ENCODE measurements at places on chromosomes 4 and X. TPM values are rescaled to one million over a fixed set of nuclear protein-coding genes. Genes with fewer than 3 reads are reported as not detected.

SLC9B1 gene
- 2.5 TPM for polyA plus RNA-seq

SLC6A14 gene
- 0.17 TPM for polyA plus RNA-seq

TMPRSS11D gene
- polyA plus RNA-seq = not detected

ADH1C gene
- polyA plus RNA-seq = 138 TPM

SHOX gene
- not detected for polyA plus RNA-seq

CEP135 gene
- 13.0 TPM for polyA plus RNA-seq

CTAG2 gene
- not detected for polyA plus RNA-seq

FGF13 gene
- 29.8 TPM for polyA plus RNA-seq

STIM2 gene
- polyA plus RNA-seq = 42.2 TPM

GAGE12F gene
- polyA plus RNA-seq = not detected

XKRX gene
- 0.43 TPM for polyA plus RNA-seq

NAP1L2 gene
- polyA plus RNA-seq = 3.4 TPM

DNA sequence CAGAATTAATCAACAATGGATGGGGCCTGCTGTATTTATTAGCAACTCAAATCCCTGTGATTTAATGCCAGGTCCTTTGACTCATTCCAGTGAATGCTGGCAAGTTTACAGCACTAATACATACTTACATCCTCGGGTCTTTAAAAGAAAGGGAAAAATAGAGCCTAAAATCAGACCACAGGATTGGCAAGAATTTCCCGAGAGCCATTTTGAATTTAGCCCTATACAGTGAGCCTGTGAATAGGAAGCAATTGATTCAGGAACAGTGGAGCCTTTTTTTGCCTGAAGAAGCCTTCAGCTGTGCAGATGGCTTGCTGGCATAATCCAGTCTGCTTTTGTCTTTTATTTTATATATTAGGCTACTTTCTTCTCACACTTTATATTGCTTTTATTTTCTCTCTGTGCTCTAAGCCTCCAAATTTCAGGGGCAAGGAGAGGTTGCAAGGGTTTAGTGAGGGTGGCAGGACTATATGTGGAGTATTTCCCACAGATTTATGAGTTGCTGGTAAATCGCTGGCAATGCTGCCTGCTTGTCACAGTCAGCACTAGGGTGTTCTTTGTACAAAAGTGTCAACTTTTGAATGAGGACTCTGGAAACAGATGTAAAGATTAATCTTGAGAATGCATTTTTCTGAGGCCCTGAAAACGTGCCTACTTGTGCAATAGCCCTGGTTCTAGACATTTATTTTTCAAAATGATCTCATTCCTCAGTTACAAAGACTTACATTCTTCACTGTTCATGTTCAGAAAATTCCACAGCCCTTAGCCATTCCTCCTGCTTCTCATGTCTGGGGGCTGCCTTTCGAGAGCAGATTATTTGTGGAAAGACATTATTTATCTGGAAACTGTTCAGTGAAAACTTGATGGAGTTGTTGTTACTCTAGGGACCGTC, 303.5 kb downstream of the SPRY1 start:
- DNase-seq = no peak

DNA sequence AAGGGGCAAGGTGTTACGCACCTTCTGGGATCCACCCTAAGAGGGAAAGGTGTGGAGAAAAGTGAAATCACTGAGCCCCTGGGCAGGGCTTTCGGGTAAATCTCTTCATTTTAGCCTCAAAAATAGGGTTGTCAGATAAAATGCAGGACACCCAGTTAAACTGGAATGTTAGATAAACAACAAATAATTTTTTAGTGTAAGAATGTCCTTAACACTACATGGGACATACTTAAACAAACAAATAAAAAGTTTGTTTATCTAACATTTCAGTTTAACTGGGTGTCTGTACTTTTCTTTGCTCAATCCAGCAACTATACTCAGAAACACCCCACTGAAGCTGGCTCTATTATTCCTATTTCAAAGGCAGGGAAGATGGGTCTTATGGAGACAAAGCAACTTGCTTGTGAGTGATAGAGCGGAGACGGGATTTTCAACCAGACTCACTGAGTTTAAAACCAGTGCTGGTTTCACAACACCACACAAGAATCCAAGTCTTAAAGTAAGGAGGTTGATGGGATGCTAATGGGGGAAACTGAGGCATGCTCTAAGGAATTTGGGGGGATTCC, 144.8 kb upstream of the RBPJ start:
- DNase-seq = no peak

- no peak for DNase-seq
Observed at GRCh38 chrX:99798936-99799335, 611.1 kb downstream of the PCDH19 start.

DNA sequence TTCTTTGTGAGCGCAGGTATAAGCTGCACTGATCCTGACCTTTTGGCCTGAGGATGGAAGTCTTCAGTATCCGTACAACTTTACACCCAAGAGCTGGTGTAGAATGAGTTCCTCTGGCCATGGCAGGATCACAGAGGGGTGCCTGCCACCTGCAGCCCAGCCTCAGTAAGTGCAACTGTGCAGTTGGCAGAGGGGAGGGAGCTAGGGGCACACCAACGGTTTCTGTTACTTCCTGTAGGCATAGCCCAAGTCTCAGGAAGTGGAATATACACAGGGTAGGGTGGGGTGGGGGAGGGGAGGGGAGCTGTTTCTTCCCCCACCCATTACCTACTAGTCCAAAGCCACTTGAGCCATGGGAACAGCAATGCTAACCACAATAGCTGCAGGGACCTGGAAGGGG, 85.4 kb upstream of the GBA3 start:
- no peak for DNase-seq

DNA sequence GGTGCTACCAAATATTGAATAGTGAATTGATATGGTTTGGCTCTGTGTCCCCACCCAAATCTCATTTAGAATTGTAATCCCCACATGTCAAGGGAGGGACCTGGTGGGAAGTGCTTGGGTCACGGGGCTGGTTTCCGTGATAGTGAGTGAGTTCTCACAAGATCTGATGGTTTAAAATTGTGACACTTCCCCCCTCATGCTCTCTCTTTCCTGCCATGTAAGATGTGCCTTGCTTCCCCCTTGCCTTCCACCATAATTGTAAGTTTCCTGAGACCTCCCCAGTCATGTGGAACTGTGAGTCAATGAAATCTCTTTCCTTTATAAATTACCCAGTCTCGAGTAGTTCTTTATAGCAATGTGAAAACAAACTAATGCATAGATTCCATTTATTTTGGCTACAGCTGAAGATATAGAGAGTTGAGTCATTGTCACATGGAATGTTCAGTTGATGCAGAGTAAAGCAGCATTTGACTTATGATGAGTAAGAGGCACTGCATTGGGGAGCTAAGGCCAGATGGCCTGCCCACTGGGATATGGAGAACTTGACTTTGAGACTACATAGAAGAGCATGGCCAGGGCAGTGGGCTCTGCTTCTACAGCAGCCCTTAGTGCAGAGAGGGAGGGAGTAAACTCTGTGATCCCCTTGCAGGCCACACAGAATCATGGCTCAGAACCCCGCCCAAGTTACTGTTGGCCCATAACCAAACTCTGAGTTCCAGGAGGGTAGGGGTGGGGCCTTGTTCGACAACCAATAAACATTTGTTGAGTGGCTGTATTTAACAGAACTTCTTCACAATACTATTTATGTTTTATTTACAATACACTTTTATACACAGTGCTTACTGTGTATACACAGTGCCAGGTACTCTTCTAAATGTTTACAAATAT, 34.2 kb downstream of the RAI2 start:
- DNase-seq = no peak

DNA sequence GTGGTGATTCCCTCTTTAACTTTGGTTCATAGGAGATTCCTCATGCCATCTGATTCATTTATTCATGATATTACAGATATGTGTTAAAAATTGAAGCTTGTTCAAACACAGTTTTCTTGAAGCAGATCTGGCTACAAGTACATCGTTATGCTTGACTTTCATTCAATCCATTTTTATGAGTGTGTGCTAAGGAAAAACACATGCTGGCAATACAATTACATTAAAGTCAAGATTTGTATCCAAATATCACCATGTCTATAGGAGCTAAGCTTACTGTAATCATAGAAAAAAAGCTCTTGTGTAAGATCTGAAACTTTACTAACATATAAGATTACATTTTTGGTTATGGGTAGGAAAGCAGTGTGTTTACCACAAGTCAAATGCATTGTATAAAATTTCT, 151.8 kb upstream of the FAT1 start:
- DNase-seq = no peak

GRCh38 chr4:158771776-158772175, 3.0 kb downstream of the FNIP2 start:
- DNase-seq = no peak

DNA sequence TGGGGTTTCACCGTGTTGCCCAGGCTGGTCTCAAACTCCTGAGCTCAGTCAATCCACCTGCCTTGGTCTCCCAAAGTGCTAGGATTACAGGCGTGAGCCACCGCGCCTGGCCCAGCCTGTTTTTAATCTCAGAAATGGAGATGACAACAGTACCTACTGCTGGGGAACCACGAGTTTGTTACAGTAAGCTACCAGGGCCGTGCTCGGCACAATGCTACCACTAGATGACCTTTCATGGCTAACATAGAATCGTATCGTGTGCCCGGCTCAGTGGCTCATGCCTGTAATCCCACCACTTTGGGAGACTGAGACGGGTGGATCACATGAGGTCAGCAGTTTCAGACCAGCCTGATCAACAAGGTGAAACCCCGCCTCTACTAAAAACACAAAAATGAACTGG, 90.8 kb upstream of the SLC34A2 start:
- DNase-seq = no peak

GRCh38 chr4:88033309-88033708, 25.9 kb downstream of the PKD2 start:
- DNase-seq = no peak

GRCh38 chrX:38347136-38347535, 5.3 kb upstream of the OTC start:
- DNase-seq = no peak

- no peak for DNase-seq
Observed at GRCh38 chrX:51148848-51149247, 183.8 kb upstream of the NUDT10 start.

GRCh38 chr4:34733185-34733941, 1511.0 kb downstream of the ARAP2 start:
- no peak for DNase-seq

GRCh38 chrX:1463581-1463980, 10.9 kb upstream of the ASMTL start:
- no peak for DNase-seq

DNA sequence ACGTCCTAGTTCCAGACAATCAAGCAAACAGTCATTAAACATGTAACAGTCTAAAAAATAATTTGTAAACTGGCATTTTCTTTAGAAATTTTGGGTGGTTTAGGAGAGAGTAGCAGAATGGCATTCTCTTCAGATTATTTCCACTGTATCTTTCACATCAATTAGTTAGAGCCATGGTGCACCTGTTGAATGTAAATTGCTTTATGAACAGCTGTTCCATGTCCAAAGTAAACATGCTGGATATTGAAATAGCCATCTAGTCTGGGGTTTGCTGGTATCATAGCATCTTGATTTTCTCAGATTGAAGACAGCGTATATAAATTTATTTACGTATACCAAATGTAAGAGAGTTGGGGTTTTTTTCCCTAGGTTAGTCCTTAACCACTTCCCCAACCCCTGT, 143.6 kb downstream of the RCHY1 start:
- no peak for DNase-seq

GRCh38 chr4:69833251-69833650, 26.7 kb downstream of the SULT1E1 start:
- DNase-seq = no peak

GRCh38 chr4:122285285-122285684, 93.5 kb upstream of the ADAD1 start:
- DNase-seq = no peak

- no peak for DNase-seq
Observed at GRCh38 chr4:55876387-55876786, 22.9 kb downstream of the EXOC1 start.
